ENCODE measurements at places on chromosomes 7 and 10.

- DNase-seq: no peak
Observed at GRCh38 chr7:151449990-151450389, 10.0 kb upstream of the CRYGN start.

DNA sequence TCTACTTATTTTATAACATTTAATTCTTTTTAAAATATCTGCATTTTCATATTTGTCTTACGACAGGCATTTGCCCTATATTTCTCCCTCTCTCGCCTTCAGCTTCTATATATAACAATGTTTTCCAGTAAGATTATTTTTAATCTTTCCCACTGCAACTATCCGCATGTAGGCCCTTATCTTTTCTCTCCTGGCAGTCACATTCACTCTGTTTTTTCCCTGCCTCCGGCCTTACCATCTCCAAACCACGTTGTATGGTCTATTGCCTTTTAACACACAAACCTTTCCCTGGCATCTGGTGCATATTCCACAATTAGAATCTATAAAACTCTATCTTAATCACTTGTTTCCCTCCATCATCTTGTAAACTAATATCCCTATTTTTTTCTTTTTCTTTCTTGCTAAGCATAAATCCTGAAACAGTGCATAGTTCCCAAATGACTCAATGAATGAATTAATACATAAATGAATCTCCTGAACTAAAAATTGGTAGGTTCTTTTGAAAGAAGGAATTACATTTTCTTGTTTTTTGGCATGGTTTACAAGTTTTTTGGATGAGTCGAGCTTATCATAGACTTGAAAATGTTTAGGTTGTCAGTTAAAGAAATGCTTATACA lies 173.2 kb downstream of the SEMA3A start:
- no peak for DNase-seq

GRCh38 chr7:99648843-99649242 lies 31.0 kb downstream of the CYP3A5 start:
- DNase-seq: no peak

DNA sequence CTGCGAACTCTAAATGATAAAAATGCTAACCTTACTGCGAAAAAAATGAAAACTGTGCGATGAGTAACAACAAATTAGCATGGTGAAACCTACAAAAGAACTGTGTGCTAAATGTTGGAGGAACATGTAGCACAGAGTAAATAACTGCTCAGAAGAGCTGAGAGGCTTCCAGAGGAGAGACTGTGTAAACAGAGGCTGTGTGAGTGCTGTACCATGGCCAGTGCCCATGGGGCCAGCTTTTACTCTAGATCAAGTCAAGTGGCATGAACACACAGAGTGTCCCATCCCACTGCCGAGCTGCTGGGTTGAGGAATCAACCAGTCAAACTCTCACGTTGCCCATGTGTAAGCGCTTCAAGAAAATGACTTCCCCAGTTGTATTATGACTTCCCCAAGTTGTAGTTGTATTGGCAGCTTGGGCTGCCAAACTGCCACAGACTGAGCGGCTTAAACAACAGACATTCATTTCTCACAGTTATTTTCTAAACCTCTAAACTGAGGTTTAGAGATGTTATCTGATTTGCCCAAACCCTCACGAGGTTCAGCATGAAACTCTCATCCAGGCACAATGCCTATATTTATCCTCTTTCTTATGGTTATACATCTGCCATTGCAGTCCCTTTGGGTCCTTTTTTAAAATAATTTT lies 270.7 kb downstream of the ABCA13 start:
- DNase-seq: no peak

DNA sequence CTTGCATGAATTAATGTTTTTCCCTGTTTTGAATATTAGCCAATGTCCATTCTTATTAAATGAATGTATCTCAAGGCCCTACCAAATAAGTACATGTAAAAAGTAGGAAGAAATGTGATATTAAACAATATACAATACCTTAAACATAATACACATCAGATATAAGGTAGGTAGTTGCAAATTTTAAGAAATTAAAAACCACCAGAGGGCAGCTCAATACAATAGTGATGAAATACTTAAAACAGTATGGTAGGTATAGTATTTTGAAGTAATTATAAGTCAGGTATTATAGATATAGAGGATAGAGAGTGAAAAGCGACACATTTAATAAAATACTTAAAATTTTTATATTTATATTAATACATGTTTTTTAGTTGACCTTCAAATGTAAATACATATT lies 43.6 kb upstream of the CDK14 start:
- no peak for DNase-seq

DNA sequence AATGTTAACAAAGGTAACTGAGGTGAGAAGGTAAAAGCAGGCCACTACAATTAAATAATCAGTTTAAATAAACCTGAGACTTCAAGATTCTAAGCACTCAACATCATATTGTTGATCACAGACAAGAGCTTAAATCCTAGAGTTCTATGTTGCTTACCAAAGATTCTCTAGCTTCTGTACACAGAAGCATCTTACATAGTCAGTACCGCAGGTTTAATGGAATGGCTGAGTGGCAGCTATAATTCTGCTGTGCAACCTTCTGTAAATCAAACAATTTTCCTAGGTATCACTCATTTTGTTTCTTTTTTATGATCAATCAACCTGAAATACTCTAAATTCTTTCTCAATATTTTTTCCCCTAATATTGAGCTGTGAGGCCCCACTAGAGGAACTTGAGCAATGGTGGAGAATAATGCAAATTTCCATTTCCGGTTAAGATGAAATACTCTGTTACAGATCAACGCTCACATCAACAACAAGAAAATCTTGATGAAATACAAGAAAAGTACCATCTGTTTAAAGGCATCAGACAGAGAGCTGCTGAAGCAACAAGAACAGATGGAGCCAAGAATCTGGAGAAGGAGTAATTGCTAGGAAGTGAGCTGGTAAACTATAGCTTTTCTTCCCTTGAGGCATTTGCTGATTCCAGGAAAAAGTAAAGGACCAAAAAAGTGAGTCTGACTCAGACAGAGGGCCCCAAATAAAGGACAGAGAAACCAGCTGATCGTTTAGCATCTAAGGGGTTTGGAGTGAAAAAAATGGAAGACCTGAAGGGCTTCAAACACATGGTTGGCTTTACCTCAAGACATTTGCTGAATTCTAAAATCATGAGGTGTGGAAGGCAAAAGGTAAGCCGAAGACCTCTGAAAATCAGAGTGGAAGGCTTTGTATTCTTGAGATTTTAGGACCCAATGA lies 22.6 kb downstream of the PNPLA8 start:
- DNase-seq: no peak

GRCh38 chr10:132575320-132576201 lies 38.0 kb downstream of the INPP5A start:
- no peak for DNase-seq

DNA sequence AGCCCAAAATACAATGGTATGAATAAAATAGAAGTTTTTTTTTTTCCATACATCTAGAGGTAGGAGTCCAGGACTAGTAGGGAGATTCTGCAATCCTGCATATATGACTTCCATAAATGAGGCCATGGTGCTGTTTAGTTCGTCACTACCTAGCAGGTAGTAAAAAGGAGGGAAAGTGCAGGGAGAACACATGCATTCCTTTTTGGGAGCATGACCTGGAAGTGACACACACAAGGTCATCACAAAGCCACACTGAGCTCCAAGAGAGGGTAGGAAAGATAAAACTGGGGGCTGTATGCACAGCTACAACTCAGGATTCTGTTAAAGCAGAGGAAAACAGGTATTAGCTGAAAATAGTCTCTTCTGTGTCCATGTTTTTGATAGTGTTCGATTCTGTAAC lies 2.2 kb downstream of the CROT start:
- no peak for DNase-seq
